ENCODE measurements at places on chromosomes 2 and 18.

DNA sequence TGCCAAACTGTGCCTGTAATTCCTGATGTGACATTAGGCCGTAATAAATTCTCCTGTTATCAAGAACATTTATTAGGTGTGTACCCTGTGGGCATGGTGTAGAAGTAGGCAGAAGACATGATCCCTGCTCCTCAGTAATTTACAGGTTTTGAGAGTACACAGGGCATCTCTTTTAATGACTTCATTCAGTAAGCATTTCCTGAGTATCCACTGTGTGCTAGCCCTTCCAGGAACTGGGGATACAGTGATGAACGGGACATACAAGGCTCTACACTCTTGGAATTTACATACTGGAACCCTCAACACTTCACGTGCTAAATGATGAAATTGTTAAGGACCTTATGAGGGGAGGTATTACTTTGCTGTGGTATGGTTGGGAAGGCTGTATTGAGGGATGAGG lies 30.2 kb downstream of the DIS3L2 start:
- no peak for DNase-seq

DNA sequence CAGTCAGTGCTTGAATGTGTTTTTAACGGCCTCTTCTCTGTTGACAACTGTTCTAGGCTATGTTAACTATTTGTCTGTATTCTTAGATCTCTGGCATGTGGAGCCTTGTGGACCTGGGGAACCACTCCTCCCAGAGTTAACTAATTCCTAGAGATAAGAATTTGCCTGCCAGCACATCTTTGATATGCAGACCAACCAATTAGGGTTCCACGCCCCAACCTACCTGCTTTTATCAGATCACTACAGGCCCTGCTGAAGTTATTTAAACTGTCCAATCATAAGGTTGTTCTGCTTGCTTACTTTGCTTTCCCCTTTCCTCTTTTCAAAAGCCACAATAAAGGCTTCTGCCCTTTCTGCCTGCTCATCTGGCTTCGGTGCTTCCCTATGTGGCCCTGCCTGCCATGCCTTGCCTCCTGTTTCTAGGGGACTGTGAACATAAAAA lies 8.5 kb upstream of the CYBRD1 start:
- no peak for DNase-seq

GRCh38 chr2:130251873-130252620 lies 53.8 kb upstream of the TUBA3E start:
- DNase-seq: no peak

- no peak for DNase-seq
These were observed 33.0 kb downstream of the CRACDL start for GRCh38 chr2:98903064-98903355.

DNA sequence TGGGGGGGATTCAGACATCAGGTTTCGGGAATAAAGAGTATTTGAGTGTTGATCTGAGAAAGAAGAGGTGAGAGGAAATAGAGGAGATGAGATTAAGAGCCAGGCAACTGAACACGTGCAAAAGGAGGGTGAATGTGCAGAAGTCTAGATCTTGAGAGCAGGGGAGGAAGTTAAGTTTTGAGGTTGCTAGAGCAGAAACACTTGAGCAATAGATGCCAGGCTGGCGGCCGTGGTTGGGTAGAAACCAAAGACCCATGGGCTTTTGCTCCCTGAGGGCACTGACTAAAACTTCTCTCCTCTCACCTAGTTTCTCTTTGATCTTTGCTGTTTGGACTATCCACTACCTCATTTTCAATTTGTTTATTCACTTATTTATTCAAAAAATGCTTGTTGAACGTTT lies 116.0 kb downstream of the CDC42EP3 start:
- no peak for DNase-seq

GRCh38 chr2:62344472-62344871 lies 148.6 kb downstream of the B3GNT2 start:
- no peak for DNase-seq

GRCh38 chr2:42979416-42979869 lies 187.1 kb upstream of the HAAO start:
- DNase-seq: no peak

GRCh38 chr2:234463626-234464290 lies 33.1 kb downstream of the ARL4C start:
- no peak for DNase-seq

- no peak for DNase-seq
These were observed 49.0 kb downstream of the SETBP1 start for GRCh38 chr18:44729631-44730101.
